Activated CD4-positive, alpha-beta T cell treated with anti-CD3 and anti-CD28 coated beads, Interleukin-2, amount 50 U/mL, for 1 hour (primary cell): ENCODE measurements at places on chromosomes 16 and 17.

GRCh38 chr16:60729051-60729450 lies 1307.2 kb downstream of the CDH8 start:
- no peak for DNase-seq

DNA sequence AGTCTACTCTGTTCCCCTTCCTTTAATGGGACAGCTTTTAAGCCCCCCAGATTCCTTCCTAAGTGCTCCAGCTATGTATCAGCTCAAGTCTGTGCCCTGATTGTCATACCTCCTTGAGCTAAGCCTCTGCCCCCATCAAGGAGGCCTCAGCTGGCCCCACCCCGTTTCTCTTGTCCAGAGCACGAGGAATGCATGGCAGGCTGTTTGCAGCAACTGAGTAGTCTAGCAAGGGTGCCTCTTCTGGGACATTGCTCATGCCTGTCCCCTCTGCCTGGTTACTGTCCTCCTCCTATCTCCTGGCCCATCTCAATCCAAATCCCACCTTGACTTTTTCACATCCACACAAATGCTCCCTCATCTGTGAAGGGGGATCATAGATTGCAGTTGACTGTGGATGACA lies 27.8 kb upstream of the TMEM220 start:
- no peak for DNase-seq

- no peak for DNase-seq
Measured at GRCh38 chr16:9372934-9373890, 281.8 kb downstream of the HAPSTR1 start.

GRCh38 chr16:4404967-4405696 lies 11.3 kb downstream of the CORO7 start:
- DNase-seq: no peak

DNA sequence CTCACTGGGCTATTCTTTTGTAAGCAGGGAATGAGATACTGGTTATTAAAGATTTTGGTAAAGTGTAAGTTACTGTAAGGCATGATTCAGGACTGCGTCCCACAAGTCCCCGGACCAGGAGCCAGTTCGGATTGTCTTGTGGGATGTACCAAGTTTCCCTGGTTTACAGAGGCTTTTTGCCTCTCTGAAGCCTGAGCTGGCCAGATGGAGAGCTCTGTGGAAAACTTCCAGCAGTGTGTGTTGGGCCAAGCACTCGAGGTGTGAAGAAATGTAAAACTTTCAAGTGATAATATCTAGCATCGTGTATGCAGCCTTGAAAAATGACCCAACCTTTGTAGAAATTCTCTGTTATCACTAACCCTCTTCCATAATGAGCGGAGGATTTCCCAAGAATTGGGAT lies 2.4 kb downstream of the EPN2 start:
- no peak for DNase-seq

- DNase-seq: no peak
Measured at GRCh38 chr16:79372503-79373184, 227.9 kb downstream of the MAF start.

- DNase-seq: no peak
Measured at GRCh38 chr16:31664683-31665482, 137.2 kb downstream of the AHSP start.

GRCh38 chr17:606508-607250 lies 108.0 kb downstream of the VPS53 start:
- no peak for DNase-seq

DNA sequence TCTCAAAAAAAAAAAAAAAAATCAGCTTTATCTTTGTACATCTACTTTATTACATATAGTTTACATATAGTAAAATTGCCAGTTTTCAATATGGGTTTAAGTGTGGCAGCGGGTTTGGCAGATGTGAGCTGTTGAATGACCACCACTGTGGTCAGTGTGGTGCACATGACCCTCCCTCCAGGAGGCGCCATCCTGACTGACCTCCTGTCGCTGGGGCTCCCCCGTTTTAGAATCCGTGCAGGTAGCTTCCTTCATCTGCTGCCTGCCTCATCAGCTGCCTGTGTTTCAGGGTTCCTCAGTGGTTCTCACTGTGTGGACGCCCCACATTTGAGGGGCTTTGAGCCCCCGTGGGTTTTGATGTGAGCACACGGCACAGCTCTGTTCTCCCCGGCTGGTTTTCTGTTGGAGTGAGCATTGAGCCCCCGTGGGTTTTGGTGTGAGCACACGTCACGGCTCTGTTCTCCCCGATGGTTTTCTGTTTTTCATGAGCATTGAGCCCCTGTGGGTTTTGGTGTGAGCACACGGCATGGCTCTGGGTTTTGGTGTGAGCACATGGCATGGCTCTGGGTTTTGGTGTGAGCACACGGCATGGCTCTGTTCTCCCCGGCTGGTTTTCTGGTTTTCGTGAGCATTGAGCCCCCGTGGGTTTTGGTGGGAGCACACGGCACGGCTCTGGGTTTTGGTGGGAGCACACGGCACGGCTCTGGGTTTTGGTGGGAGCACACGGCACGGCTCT lies 57.9 kb upstream of the ZNF750 start:
- no peak for DNase-seq

DNA sequence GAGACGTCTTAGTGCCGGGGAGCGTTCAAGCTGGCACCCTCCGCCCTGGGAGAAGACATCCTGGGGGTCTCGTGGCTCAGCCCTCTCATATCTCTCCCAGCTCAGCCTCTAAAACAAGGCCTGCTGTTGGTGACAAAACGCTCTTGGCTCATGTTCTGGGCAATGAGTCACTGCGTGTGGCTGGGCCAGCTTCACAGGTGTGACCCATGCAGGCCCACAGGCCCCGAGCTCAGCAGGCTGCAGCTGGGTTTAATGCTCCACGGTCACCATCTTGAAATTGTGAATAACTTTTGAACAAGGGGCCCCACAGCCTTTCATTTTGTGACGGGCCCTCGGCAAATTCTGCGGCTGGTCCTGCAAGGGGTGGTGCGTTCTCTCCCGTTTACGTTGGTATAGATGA lies 22.4 kb downstream of the GAA start:
- DNase-seq: no peak

DNA sequence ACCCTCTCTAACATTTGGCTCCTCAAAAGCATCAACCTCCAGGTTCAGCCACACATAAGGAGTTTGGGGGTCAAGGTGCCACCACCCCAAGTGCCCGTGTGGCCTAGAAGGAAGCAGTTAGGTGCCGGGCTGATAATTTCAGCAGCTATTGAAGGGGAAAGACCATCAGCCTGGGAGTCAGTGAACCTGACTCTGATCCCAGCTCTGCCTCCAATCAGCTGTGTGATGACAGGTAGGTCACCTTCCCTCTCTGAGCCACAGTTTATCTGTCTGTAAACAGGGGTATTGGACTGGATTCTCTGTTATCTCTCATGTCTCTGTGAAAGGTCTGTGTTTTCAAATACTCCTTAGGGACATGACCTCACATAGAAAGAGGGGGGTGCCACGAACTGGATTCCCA lies 3.9 kb downstream of the CRHR1 start:
- no peak for DNase-seq

GRCh38 chr16:17364319-17365210 lies 106.2 kb downstream of the XYLT1 start:
- peak; percentile 49 for DNase-seq

DNA sequence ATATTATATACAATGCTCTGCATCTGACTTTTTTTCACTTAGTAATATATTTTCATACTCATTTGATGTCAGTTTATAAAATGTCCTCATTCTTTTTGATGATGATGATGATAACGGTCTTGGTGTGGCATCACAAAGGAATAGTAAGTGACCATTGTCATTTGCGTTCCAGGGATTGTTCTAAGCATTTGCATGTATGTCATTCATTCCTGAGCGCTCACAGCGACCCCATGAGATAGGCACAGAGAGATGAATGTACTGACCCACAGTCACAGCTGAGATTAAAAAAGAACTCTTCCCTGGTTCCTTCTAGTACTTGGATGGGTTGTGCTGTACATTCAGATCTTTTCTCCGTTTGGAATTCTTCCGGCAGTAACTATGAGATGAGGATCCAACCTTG lies 21.2 kb upstream of the MSI2 start:
- no peak for DNase-seq

DNA sequence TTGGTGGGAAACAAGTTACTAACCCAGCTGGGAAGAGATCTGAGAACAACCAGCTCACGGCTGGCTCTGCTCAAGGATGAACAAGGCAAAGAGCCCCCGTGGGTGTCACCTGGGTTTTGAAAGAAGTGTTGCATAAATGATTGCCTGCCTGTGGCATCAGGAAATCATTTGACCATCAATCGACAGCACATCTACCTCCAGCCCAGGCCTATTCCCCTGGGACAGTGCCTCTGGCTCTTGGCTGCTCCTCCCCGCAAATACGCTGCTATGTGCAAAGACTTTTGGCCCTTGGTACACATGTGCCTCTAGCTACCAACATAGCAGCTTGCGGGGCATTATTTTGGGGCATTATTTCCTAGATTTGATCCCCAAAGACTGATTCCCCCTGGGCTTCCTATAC lies 39.4 kb upstream of the SMPD3 start:
- DNase-seq: no peak

GRCh38 chr17:12814718-12815117 lies 25.4 kb downstream of the ARHGAP44 start:
- no peak for DNase-seq

DNA sequence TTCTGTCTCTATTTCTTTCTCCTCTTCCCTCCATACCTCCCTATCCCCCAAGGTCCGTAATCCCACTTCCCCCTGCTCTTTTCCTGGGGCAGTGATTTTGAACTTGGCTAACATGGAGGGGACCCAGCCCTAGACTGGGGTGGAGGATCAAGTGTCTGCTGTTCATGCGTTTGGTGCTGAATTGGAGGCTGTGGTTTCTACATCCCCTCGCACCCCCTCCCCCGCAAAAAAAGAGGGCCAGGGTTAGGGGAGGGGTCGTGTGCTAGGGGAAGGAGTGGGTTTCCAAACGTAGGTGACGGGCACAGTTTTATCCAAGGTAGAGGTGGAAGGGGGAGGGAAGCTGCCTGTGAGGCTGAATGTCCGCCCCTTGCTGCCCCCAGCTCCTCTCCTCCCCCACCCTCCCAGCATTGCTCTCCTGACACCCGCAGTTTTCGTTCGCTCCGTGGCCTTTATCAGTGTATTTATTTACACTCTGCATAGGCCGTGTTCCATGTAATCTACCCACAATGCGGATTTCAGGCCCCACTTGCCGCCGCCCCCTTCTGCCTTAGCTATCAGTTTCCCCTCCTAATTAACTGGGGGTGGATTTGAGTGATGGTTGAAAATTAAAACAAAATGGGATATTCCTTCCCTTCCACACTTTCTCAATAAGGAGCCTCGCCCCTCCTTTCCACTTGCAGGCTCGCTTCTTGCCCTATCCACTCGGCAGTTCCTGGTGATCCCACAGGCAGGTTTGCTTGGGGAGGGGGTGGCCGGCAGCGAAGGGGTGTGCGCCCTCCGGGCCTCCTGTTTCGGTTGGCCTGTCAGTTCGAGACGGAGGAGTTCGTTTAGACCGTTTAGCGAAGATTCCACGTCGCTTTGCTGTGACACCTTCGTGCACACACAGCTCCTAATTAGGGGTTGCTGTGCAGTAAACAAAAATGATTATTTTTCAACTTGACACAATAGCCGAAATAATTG lies 2.0 kb downstream of the GNAO1 start:
- DNase-seq: no peak

- DNase-seq: no peak
Measured at GRCh38 chr17:41107941-41108450, 2.8 kb downstream of the KRTAP4-9 start.

- DNase-seq: no peak
Measured at GRCh38 chr16:50537533-50538290, 10.5 kb upstream of the NKD1 start.

DNA sequence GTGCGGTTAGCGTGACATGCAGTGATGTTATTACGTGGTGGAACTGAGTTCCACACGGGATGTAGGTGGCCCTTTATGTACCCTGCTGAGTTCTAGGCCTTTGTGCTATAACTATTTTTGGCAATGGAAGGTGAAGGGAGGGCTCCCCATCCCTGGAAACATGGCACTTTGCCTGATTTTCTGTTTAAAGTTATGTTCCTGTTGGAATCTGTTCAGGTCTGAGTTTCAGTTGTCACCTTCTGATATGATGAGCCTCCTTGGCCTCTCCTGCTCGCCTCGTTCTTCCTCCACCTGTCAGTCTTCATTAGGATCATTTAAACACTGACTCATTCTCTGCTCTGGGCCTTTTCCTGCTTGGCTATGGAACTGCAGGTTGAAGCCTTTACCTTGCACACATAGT lies 200.6 kb downstream of the FTO start:
- no peak for DNase-seq

DNA sequence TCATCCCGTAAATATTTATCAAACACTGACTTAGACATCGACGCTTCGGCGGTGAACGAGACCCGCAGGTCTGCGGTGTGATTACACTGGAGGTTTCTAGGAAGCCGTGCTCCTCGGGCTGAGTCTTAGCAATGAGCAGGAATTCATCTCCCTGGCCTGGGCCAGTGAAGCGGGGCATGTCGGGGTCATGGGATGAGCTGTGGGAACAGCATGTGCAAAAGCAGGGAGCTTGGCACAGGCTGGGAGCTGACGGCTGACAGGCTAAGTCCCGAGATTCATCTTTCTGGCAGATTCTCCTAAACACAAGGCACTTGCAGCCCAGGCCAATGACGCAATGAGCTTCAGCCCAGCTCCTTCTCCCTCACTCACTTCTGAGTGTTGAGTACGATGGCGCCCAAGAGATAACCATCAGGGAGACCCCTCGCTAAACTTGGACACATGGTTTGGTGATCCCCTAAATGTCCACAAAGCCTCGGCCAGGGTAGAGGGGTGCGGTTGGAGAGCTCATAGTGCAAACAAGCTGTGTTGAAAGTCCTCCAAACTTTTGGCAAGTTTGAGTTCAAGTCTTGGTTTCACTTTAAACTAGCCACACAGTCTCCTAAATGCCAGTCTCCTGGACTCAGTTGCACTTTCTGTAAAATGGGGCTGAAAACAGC lies 12.8 kb downstream of the CRISPLD2 start:
- DNase-seq: no peak

DNA sequence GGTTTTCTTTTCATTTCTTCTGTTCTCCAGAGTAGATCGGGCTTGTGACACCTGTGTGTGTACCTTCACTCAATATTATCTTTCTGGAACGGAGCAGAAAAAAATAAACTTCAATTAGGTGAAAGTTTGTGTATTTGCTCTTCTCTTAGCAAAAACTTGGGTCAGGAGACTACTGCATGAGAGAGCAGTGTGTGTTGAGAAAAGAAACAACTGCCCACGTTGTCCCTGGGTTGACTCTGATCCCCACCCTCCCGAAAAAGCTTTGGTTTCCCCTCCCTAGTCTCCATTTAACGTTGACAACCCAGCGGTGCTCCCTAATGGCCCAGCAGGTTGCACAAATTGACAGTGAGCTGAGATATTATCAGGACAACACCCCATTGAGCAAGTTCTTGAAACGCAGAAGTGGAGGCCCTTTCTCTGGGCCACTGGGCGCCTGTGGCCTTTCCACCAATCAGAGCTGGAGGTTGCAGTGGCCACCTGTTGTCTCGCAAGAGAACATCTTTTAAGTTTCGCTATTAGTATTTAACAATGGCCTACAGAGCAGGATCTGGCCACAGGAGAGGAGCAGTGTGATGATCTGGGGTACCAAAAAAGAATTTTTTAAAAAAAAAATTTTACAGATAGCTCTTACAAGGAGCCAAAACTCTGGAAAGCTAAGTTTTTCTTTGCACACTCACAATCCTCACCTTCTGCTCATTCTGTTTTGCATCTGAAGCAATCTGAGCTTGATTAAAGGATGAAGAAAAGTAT lies 1.5 kb upstream of the TOX3 start:
- DNase-seq: no peak

- no peak for DNase-seq
Measured at GRCh38 chr16:52740766-52741165, 193.8 kb upstream of the TOX3 start.

- no peak for DNase-seq
Measured at GRCh38 chr16:55817236-55817912, 15.5 kb downstream of the CES1 start.

GRCh38 chr16:12391956-12392355 lies 411.7 kb downstream of the CPPED1 start:
- DNase-seq: no peak
